ENCODE measurements at places on chromosomes 7 and 10.

GRCh38 chr7:115749924-115750323 is 280.6 kb downstream of the TFEC start:
- DNase-seq: no peak

GRCh38 chr7:150903606-150904005 is 51.3 kb downstream of the AOC1 start:
- peak; percentile 11 for DNase-seq

DNA sequence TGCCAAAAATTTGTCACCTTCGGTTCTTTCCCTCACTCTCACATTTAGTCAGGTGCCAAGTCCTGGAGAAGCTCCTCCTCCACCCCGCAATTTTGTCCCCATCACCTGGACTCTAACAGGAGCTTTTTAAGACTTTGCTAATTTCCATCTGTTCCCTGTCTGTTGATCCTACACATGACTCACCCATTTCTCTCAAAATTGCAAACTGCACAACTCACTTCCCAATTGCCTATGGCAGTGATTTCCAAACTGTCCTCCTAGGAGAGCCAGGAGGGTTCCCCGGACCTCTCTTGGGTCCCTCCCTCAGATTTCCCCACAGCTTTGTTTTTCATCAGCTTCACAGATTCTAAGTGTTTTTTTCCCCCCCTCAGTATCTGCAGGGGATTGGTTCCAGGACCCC is 120.3 kb downstream of the WNT2 start:
- DNase-seq: no peak

DNA sequence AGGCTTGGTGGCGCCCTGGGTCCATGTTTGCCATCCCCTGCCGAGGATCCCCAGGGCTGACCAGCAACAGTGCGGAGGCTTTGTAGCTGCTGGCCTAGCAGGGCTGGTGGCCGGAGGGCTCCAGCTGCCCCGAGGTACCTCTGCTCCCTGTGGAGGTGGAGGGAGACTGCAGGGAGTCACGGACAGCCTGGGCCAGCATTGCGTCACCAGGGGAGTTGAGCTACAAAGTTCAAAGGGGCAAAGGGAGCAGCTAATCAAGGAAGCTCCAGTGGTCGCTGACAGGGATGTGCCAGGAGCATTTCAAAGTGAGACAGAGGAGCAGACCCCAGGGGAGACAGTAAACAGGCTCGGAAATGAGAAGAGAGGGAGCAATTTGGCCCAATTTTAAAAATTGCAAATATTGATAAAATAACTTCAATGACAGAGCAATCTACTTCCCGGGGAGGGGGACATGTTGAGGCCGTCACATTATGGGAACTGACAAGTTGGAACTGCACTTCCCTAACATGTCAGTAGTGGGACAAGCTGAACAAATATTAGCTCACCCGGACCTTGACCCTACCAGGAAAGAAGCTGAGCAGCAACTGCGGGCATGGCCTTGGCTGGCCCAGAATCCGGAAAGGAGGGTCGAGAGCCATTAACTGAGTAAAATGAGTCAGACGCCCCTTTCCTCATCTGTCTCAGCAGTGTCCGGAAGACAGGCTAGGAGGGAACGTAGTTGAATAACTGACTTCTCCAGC is 39.4 kb downstream of the BTBD16 start:
- no peak for DNase-seq

DNA sequence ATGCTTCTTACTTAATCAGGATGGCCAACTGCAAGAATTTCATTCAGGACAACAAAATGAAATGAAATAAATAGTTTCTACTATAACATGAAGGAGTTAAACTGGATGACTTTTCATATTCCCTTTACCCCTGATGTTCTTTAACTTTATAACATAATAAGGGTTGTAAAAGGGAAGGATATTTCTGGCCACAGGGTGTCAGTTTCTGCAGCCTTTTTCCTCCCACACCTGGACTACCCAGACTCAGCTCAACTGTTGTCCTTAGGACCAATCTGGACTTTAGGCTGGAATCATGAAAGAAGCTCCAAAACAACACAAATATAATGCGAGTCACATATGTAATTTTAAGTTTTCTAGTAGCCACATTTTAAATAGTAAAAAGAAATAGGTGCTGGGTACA is 43.4 kb downstream of the PRPS1L1 start:
- no peak for DNase-seq

DNA sequence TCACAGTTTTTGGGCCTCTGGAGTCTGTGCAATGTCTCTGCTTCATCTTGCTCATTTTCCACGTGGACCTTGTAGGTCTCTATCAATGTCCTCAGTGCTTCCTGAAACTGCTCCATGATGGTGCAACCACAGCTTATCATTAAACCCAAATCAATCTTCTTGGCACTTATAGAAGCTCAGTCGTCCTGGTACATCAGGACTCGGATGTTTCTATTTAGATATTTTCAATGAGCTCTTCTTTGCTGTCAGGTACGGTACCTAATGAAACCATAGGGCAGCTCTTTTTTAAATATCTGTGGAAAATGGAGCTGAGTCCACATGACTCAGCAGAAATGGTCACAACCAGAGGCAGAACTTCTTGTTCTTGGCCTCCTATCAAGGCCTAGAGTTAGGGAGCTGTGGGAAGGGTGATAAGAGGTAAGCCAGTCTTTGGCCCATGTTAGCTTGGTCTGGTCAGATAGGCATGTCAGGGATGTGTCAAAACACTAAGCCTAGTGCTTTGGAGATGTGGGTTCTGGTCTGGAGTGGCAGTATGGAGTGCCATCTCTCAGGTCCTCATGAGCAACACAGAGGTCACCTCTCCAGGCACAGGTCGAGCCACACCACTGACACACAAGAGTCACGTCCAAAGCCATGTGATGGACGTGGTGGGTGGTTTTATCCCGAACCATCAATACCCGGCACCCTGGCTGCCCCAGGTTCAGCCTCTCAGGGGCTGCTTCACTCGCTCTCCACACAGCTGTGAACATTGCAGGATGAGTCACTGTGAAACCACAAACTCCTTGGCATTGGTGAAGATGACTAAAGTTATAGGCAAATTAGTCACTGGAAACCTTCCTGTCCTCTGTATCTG is 87.0 kb downstream of the TBXAS1 start:
- no peak for DNase-seq

DNA sequence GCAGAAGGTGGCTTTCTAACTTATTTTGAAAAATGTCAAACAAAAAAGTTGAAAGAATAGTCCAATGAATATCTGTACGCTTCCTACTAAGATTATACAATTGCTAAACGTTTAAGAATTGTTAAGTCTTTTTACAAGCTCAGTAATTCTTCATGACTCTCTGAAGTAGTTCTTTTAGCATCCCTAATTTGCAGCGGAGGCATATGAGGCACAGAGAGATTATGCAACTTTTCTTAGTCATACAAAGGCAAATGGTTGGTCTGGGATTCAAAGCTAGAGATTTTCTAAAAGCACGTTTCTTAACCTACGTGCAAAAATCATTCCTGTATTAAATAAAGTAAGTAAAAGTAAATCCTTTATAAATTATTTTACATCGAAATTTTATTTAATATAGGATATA is 254.2 kb downstream of the MAGI2 start:
- DNase-seq: no peak

DNA sequence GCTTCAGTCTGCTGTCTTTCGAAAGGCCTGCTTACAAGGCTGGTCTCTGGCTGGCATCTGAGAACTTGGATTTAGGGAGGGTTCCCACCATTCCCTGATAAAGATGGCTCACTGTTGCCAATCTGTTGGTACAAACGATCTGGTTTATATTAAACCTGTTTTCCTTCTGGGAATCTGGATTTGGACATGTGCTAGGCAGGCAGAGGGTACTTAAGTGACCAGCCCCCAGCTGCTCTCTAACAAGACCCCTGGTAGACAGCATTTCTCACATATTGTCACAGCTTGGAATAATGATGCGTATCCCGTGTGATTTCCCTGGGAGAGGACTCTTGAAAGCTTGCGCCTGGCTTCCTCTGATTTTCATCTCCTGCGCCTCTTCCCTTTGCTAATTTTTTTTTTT is 21.6 kb downstream of the YWHAG start:
- no peak for DNase-seq

DNA sequence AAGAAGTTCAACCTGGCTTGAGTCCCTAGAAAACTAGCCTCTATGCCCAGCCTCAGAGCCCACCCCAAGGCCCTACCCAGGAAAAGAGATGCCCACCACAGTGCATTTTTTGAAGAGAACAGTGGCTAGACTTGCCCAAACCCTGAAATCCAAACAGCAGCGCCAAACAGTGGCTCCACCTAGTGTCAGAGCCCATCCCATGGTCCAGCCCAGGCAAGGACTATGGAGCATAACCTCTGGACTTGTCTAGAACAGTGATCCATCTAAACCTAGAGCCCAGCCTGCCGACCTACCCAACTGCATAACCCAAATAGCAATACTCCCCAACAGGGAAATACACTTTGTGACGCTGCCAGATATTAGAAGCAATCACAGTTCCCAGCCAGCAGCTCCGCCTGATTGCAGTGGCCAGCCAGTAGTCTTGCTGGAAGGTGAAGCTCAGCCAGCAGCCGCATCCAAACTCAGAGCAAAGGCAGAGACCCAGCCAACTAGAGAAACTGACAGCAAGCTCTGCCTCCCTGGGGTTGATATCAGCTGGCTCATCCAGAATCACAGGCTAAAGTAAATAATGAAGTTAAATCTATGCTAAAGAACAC is 44.5 kb downstream of the HBP1 start:
- no peak for DNase-seq

GRCh38 chr10:81065474-81065873 is 527.8 kb downstream of the SH2D4B start:
- no peak for DNase-seq

GRCh38 chr10:60781661-60782060 is 3.4 kb downstream of the CDK1 start:
- DNase-seq: no peak
